ENCODE measurements at places on chromosomes 6 and 20.

- DNase-seq, result no peak
Observed at GRCh38 chr20:62425281-62426058, 1.9 kb downstream of the RBBP8NL start.

GRCh38 chr20:39893003-39893685, 795.9 kb downstream of the MAFB start:
- peak; percentile 54 for DNase-seq

DNA sequence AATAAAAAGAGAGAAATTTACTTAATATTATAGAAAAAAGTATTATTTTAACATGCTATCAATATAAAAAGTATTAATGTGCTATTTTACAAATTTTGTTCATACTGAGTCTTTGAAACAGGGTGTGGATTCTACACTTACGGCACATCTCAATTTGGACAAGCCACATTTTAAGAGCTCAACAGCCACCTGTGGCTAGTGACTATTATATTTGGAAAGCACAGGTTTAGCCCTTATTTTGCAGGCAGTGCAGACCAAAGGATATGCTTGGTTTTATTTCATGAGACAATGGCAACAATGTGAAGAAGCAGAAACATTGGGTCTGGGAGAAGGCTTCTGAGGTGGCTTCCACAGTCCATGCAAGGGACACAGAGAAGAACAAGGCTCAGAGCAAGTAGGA, 74.6 kb downstream of the BACH2 start:
- DNase-seq, result no peak

DNA sequence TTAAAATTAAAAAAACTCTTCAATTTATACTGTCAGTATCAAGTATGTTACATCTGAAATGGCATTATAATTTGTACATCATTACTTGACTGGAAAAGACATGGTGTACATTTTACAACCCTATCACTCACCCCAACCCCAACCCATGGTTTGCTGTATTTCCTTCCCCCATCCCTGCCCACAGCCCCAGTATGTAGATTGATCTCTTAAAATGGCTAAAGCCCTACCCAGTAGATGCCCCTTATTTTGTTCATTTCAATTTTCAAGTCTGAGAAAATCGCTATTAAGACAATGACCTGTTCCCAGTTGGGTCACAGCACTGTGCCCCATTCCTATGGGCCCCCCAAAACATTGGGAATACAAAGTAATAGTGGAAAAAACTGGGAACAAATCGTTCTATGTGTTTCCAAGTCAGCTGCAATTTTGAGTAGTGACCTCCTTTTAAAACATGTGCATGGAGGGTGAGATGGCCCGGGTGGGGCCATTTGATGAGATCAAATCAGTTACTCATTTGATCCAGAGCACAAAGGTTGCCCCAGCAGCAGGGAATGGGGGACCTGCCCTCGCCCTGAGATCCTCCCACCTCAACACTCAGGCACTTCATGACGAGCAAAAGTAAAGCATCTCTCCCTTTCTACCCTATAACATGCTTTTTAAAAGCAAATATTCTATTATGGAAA, 13.3 kb downstream of the EZR start:
- DNase-seq, result no peak

DNA sequence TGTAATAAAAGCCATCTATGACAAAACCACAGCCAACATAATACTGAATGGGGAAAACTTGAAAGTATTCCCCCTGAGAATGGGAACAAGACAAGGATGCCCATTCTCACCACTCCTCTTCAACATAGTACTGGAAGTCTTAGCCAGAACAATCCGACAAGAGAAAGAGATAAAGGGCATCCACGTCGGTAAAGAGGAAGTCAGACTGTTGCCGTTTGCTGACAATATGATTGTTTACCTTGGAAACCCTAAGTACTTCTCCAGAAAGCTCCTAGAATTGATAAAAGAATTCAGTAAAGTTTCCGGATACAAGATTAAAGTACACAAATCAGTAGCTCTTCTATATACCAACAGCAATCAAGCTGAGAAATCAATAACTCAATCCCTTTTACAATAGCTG, 14.0 kb upstream of the RUNX2 start:
- no peak for DNase-seq

GRCh38 chr6:33745548-33745947, 1.2 kb downstream of the IP6K3 start:
- DNase-seq, result no peak

- DNase-seq, result peak; percentile 41
Observed at GRCh38 chr6:56909115-56909907, 45.6 kb upstream of the BEND6 start.

DNA sequence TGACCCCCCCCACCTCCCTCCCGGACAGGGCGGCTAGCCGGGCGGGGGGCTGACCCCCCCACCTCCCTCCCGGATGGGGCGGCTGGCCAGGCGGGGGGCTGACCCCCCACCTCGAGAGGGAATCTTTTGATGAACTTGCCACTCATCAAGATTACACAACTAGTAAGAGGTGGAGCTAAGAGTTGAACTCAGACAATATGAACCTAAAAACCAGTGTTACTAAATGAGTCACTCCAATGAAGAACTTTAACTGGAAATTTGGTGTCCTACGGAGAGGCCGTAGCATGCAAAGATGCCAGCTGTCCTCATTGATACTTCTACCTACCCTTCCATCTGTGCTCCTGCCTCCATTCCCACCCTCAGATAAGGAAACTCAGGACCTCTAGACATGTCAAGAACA, 42.8 kb downstream of the PFDN4 start:
- peak; percentile 14 for DNase-seq

GRCh38 chr6:51415501-51415900, 596.8 kb downstream of the TFAP2B start:
- DNase-seq, result peak; percentile 2

DNA sequence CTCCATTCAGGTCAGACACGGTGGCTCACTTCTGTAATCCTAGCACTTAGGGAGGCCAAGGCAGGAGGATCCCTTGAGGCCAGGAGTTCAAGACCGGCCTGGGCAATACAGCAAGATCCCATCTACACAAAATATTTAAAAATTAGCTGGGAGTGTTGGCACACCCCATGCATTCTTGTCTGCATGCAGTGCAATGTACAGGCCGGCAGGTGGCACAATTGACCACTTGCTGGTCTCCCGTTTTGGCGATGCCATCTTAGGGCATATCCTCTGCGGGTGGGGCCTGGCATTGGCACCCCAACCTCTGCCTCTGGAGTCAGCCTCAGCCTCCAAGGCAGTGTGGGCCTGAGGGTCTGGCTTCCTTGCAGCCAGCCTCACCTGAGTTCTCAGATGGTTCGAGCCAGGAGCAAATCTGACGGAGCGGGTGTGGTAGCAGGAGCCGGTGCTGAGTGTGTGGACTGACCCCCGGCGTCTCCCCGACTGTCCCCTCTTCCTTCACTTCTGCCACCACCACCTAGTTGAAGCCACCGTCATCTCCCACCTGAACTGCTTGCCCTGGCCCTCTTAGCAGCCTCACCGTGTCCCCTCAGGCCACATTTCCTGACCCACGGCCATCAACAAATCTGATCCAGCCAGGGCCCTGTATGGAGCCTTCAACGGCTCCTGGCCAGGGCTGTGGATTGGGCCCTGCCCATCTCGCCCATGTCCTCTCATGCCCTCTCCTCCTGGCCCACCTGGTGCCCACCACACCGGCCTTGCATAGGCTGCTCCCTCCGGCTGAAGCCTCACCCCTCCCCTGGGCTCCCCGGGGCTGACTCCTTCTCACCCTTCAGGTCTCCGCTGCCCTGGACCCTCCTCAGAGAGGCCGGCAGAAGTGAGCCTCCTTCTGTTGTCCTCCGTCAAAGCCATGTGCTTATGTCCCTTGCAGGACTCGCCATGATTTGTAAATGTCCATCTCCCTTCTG, 44.0 kb downstream of the EFCAB8 start:
- peak; percentile 56 for DNase-seq

- no peak for DNase-seq
Observed at GRCh38 chr20:50285376-50286173, 94.9 kb downstream of the CEBPB start.

DNA sequence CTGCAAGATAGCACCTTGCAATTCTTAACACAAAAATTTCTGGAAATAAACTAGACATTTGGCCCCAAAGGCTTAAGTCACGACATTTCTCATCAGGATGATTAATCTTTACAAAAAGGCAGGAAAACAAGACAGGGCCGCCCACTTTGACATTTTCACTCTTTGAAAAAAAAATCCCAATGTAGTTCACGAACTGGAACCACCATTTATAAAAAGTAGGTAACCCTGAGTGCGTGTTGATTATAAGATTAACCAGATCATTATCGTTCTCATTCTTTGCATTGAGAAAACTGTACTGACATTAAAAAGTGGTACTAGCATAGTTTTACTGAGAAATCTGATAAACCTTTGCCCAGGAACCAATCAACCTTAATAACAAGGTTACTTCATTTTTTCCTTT, 108.8 kb downstream of the HUS1B start:
- DNase-seq, result no peak

DNA sequence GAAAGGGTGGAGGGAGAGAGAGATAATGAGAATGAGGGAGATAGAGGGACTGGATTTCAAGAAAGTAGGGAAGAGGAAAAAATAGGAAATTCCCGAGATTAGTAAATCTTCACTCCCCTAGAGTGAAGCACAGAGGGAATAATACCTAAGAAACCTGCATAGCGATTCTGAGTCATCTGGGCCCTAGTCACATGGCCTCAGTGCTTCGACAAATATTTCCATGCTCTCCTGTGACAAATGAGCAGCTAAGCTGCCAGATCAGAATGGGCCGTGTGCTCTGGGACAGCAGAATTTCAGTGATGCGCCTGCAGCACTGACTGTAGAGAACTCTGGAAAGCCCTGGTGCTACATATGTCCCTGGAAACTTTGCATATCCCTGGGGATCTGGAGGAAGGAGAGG, 48.6 kb upstream of the GRIK2 start:
- DNase-seq, result peak; percentile 3

DNA sequence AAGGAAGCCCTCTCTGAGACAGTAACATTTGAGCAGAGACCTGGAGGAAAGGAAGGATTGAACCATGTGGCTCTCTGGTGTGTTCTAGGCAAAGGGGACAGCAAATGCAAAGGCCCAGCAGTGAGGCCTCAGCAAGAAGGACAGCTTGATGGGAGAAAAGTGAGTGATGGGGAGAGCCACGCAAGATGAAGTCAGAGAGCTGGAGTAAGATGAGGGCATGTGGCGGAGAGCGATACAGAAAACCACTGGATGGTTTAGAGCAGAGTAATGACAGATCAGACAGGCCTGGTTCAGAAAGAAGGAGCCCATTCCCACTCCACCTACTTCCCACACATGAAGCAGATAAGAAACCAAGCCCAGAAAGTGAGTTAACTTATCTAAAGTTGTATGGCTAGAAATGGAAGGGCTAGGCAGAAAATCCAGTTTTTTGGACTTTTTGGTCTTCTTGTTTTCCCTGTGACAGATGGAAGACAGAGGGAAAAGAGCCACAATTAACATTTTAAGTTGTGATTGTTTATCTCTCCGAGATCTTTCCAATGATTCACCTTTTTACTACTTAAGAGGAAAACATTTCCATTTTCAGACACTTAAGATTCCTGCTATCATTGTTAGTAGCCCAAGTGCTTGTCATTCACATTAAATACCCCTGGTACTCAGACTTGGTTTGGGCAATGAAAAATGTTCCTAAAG, 723 bp upstream of the SNPH start:
- no peak for DNase-seq

GRCh38 chr20:19544684-19545083, 213.4 kb upstream of the RIN2 start:
- DNase-seq, result no peak

Data from epithelial cell of esophagus (primary cell).